ENCODE measurements at places on chromosomes 12 and 14.
A peak's percentile ranks its signal among the peaks of the same experiment; 100 is the strongest.

GRCh38 chr14:38971258-38971921 lies 131.6 kb downstream of the SEC23A start:
- no peak for DNase-seq

DNA sequence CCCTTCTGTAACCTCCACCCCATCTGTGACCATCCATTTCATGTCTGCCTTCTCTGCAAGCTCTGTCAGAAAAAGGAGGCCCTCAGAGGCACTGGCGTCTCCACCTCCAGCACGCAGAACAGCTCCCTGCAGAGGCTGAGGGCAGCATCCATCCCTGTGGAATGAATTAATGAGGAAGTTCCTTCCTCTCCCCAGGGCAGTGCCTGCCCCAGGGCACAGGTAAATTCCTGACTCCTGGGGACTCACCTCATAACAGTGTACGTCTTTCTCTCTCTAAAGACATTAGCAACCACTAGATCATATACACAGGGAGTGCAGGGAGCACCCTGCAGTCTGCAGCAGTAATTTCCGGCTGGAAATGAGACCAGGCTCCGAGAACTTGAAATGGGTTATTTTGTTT lies 155.0 kb upstream of the TMEM132C start:
- DNase-seq, result no peak

- no peak for DNase-seq
These were observed 27.6 kb downstream of the MED13L start for GRCh38 chr12:116249938-116250337.

DNA sequence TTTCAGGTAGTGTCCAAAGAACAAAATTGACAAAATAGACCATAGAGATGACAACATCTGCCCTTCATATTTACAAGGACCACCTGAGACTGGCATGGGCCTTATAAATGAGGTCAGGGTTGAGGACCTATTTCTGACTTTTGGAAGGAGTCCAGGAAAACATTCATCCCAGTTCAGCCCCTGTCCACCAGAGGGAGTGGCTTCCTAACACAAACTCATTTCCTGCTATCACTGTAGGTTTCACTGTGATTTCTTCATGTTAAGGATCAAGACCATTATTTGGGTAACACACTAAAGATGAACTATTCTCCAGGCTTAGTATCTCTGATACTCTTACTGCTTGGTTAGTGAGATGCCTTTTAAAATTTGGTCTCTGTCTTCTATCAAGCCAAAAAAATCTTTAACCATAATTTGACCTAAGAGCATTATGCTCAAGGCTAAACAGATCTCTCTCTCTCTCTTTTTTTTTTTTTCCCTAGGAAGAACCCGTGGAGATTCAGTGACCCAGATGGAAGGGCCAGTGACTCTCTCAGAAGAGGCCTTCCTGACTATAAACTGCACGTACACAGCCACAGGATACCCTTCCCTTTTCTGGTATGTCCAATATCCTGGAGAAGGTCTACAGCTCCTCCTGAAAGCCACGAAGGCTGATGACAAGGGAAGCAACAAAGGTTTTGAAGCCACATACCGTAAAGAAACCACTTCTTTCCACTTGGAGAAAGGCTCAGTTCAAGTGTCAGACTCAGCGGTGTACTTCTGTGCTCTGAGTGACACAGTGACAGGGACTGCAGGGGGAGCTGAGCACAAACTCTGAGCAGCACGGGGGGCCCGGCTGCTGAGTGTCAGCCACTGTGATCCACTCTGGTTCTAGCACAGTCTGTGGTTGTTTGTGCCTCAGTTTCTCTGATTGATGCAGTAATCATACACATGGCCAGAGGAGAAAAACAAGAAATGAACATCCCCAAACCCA lies 267.6 kb upstream of the OR4E1 start:
- DNase-seq, result no peak

DNA sequence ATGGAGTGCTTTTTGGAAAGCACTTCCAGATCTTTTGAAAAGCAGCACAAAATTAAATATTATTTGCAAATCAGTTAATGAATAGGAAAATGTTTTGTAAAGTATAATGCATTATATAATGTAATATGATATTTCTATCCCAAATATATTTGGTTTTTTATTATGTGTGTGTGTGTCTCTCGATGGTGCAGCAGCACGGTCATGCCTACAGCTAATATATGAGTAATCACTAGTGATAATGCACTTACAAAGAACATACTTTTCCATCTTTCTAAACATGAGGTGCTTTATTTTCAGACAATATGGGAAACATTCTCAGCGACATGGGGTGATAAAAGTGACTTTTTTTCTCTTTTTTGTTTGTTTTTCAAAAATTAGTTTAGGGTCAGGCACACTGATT lies 1.3 kb upstream of the EEA1 start:
- DNase-seq, result no peak

DNA sequence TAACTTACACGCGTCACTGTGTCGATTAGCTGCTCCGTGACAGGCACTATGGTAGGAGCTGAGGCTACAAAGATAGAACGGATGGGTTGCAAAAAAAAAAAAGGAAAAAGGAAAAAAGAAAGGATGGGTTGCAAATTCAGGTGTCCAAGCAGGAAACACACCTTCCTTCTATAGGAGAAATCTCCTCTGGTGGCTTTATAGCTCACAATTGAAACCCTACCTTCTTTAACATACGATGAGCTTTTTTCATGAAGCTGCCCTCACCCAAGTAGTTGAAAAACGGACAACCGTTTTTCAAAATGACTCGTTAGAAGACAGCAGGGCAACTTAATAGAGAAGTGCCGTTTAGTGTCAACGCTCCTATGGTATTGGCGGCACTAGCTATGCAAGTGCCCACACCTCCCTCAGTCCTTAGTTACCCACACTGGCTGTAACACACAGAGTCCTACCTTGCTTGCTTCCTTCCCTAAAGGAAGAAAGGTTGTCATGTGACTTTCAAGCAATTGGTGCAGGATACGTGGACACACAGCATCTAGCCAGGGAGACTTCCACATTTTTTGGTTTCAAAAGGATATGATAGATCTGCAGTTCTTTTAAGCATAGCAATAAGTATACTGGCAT lies 682 bp upstream of the TRIP11 start:
- DNase-seq, result no peak

- no peak for DNase-seq
These were observed 703.0 kb upstream of the LRFN5 start for GRCh38 chr14:40903709-40904108.

- no peak for DNase-seq
These were observed 8.4 kb downstream of the KCNH3 start for GRCh38 chr12:49547090-49547690.

DNA sequence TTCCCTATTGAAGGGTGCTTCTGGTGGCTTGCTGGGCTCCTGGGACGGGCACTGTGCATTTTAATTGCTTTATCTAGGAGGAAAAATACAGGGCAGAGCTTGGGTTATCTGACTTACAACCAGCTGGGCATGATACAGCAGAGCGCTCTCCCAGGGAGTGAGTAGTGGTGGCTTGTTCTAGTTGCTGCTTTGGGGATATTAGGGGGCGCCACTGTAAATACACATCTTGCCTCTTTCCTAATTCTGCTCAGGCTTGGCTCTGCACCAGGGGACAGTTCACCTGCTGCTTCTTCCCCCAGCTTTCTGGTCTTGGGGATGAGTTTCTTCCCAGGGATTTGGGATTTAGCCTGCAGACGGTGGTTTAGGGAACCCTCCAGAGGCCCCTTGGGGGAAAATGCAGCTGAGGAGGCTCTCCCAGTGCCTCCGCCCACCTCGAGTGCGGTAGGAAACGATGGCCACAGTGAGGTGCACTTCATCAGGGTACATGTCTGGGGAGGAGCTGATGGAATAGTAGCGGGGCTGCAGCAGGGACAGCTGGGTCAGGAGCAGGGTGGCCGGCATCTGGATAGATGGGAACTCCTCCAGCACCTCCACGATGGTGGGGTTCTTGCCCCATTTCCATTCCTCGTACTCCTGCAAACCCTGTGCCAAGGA lies 36.9 kb upstream of the FBXO21 start:
- DNase-seq, result no peak

GRCh38 chr12:49916129-49916919 lies 12.6 kb upstream of the FAIM2 start:
- no peak for DNase-seq

GRCh38 chr12:49019120-49019430 lies 499 bp upstream of the PRKAG1 start:
- no peak for DNase-seq

DNA sequence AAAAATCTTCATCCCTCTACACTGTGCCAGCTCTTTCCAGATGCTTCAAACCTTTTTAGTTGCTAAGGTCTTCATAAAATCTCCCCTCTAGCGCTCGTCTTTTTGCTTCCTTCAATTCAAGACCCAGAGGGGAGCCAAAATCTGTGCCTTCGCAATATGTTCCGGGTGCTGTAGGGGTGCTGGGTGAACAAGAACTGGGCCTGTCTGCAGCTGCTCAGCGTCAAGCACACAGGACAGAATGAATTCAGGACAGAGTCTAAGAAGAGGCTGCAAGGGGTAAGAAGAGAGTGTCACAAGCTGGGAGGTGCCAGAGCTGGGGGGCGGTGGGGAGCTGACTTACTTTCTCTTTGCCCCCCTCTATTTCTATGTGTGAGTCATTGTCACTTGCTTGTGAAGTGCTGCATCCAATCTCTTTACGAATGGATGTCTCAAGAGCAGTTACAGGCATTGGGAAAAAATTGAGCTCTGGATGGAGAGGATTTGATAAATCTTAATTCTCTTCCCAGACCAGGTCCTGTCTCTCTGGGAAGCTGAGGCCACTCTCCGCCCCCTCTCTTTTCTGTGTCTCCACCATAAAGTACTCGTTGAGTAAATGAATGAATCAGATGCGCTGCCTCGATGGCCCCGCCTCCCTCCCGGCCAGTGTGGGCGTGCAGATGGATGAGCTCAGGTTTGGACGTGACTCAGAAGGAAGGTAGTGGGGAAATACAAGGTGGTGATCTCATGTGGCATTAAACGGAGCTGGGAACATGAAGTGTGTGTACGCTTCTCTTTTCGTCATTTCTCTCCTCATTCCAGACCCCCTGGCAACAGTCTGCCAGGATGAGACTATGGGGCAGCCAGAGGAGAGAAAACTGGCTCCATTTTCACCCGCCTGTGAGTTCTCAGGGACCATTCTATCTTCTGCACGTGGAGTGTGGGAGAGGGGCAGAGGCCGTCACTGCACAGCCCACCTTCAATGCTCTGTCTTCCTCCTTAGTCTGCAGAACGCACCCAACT lies 91.3 kb downstream of the TSPAN9 start:
- DNase-seq, result no peak

DNA sequence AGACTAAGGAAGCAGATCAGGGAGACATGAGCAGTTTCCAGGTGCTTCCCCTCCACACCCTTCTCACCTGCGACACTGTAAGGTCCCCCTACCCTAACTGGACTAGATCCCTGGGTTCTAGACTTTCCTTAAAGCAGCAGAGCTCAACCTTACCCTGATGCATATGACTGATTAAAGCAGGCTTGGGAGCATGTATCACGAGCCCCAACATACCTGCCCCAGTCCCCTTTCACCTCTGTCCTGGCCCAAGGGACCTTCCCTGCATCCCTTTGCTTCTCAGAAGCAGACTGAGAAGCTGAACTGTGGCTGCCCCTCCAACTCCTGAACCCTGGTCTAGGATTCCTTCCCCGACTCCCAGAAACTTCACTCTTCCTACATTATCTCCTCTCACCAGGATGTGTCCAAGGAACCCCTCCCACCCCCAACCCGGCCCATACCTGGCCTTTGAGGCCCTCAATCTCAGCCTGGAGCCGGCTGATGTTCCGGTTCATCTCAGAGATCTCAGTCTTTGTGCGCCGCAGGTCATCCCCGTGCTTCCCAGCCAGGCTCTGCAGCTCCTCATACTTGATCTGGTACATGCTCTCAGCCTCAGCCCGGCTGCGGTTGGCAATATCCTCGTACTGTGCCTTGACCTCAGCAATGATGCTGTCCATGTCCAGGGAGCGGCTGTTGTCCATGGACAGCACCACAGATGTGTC lies 5.4 kb downstream of the KRT8 start:
- no peak for DNase-seq

DNA sequence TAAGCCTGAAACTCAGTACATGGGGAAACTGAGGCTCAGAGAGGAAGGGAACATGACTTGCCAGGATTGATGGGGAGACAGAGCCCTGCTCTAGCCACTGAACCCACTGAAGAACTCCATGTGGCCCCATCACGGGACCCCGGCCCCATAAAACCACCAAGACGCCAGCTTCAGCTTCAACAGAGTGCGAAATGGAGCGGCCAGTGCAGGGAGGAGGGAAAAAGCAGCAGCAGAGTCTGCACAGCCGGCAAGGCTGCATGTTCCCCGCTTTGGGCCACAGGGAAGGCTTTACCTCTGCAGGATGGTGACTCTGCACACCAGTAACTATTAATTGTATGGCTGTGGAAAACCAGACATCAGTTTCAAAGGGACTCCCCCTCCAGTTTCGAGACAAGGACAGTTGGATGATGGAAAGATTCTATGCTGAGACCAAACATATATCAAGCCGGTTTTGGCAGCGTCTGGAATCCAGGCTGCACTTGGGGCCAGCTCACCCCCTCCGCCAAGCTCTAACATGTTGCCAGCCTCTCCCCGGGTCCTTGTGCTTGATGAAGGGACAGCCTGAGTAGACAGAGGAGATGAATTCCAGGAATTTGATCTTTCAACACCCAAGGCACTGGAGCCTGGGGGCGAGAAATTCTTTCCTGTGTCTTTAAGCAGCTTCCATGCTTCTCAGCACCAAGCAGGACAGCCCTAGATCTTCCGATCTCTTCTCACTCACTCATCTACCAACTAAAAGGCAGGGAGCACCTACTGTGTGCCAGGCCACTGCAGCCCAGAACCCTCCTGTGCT lies 55.7 kb upstream of the BCL11B start:
- peak; percentile 22 for DNase-seq

DNA sequence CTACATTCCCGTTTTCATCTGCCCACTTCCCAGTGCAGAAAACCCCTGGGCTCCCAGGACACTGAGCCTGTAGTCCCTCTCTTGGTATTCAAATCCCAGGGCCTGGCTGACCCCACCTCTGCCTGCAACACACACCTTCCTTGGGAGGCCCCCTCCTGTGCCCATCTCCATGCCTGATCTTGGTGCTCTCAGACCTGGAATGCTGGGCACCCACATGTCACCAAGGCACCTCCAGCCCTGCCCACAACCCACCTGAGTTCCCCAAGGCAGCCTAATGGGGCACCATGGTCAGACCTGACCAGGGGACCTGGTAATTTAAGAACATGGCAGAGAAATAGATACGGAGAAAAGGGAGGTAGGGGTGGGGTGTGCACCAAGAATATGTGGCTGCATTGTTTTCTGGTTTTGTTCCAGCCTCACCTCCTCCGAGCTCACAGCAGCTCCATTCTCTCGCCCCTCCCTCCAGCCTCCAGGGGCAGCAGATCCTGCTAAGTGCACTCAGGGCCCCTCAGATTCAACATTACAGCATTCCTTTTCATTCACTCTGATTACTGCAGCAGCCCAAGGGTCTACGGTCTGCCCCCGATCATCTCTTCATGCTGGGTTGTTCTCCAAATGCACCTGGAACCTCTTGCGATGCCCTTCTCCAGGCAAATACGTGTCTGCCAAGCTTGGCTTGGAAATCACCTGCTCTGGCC lies 9.2 kb upstream of the HSP90AA1 start:
- DNase-seq, result no peak

DNA sequence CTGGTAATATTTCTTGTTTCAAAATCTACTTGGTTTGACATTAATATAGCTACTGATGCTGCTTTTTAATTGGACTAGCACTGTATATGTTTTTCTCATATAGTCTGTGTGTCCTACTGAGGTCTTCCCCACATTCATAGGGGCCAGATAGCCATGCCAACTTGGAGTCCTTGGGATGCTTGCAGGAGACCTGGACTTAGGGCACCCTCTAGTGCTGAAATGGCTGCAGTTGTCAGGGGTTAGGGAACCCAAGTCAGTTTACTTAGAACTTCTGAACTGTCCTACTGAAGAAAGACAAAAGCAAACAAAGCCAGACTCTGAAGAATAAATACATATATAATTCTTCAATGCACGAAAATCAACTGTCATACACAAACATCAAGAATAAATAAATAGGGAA lies 279.9 kb upstream of the SYT1 start:
- no peak for DNase-seq

- no peak for DNase-seq
These were observed 122.5 kb downstream of the ZFP36L1 start for GRCh38 chr14:68670359-68670715.

Measured in SK-N-MC (cell line).